CD4-positive, alpha-beta T cell treated with Interleukin-6 for 4 hours (primary cell): ENCODE measurements at places on chromosomes 12 and 14.

- DNase-seq: no peak
Measured at GRCh38 chr14:99581938-99582337, 22.1 kb downstream of the CCDC85C start.

GRCh38 chr12:112839386-112839972 is 47.9 kb downstream of the RPH3A start:
- DNase-seq: no peak

DNA sequence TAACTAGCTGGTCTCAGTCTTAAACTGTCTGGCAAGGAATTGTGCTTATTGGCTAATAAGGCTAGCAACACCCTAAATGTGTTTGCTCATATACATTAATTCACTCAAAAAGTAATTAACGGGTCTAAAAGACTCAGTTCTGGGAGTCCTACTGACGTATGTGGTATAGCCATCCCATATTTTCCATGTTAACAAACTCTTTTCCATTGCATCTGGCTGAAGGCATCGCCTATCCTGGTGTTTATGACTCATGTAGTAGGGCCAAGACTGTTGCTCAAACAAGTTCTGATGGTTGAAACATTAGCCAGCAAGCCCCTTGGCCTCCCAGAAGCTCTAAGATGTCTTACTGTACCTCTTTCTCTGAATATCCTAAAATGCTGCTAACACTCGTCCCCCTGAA is 98.5 kb downstream of the PHLDA1 start:
- no peak for DNase-seq

DNA sequence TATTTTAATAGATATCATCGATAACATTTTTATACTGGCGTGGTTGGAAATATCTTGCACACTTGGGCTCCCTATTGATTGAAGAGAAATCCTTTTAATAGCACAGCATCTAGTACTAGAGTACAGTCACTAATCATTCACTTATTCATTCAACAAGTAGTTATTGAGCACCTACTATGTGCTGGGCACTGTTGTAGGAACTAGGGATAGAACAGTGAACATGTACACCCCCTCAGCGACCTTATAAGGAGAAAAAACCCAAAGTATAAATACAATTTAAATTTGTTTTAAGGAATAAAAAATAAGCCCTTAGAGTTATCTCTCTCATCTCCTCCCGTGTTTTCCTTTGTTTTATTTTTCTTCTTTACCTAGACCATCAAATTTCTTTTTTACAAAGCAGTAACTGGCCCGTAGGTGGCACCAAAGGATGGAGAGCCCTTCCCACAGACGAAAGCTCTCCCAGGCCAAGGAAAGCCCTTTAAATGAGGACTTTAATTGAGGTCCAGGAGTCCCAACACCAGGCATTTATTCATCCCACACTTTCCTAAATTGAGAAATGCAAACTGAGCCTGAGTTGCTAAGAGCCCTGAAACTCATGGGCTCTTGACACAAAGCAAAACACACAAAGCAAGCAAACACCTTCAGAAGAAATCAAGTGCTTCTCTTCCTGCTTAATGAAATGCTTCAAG is 29.0 kb downstream of the PEBP1 start:
- no peak for DNase-seq

- no peak for DNase-seq
Measured at GRCh38 chr12:87656311-87656710, 372.9 kb downstream of the C12orf50 start.

GRCh38 chr12:54173066-54173726 is 15.6 kb downstream of the SMUG1 start:
- DNase-seq: peak; percentile 29

GRCh38 chr14:50736932-50737419 is 68.9 kb upstream of the SAV1 start:
- no peak for DNase-seq

DNA sequence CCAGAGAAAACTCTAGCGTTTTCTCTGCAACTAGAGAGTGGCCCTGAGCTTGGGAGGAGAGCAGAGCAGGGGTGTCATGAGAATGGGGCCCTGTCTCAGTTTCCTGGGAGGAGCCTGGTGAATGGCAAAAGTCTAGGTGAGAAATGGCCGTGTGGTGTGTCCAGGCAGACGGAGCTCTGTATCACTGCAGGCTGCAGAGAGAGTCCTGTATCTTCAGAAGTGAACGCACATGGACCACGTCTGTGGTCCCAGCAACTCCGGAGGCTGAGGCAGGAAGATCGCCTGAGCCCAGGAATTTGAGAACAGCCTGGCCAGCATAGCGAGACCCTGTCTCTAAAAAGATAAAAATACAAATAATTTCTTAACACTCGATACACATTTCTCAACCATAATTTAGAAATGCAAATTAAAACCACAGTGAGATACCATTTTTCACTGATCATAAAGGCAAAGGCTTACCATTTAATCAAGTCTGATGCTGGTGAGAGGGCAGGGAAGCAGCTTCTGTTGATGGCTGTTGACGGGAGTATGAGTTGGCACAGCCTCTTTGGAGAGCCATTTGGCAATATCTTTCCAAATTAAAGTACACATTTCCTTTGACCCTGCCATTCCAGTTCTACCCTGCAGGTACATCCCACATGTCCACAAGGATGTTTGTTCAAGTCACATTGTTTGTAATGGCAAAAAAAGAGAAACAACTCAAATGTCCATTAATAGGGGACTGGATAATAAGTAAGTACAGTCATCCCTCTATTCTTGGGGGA is 51.0 kb downstream of the NFKBIA start:
- DNase-seq: no peak

GRCh38 chr14:24843494-24843893 is 206.5 kb downstream of the STXBP6 start:
- DNase-seq: no peak

GRCh38 chr14:69756298-69756697 is 10.6 kb upstream of the SRSF5 start:
- DNase-seq: no peak

DNA sequence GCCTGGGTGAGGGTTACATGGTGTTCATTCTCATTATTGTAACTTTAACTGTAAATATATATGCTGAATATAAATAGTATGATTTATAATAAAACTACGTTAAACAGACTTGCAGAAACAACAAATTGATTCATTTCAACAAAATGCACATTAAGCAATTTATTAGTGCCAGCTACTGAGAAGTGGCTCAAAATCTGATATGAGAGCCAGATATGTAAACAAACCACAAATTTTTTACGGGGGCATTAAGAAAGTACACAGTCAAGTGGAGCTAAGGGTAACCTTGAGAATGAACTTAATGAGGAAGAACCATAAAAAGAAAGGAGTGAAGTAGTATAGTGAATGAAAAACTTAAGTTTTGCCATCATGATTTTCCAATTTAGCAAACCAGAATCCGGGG is 40.3 kb downstream of the CEP128 start:
- no peak for DNase-seq

DNA sequence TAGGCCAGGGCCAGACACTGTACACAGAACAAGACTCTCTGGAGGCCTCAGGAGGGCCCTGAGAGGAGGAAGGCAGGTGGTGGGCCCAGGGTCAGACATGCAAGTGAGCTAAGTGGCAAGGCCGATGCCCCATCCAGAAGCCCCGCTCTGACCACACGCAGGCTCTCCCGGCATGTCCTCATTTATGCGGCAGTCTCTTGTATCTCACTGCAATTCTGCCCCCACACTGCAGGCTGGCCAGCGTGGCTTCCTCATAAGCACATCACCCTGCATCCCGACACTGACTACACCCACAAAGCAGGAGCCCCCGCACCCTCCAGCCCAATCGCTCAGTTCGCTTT is 17.5 kb downstream of the SSH1 start:
- no peak for DNase-seq

DNA sequence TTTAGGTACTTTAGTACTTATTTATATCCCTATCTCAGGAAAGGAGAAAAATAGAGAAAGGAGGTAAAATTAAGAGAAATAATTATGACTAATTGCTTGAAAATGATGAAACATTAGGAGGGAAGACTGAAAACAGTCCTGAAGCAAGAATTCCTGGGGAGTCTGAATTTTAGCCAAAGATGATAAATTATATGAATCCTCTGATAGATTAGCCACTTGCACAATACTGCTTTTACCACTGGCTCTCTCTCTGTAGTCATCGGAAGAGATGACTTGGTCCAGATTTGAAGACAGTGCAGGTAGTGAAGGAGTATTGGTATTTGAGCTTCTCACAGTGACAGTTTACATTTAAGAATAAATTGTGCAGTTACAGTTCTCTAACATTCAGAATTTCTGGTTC is 83.8 kb upstream of the CLEC14A start:
- no peak for DNase-seq

GRCh38 chr14:44791730-44792129 is 170.0 kb downstream of the KLHL28 start:
- DNase-seq: no peak

- DNase-seq: no peak
Measured at GRCh38 chr12:60845696-60846095, 1249.9 kb downstream of the SLC16A7 start.

DNA sequence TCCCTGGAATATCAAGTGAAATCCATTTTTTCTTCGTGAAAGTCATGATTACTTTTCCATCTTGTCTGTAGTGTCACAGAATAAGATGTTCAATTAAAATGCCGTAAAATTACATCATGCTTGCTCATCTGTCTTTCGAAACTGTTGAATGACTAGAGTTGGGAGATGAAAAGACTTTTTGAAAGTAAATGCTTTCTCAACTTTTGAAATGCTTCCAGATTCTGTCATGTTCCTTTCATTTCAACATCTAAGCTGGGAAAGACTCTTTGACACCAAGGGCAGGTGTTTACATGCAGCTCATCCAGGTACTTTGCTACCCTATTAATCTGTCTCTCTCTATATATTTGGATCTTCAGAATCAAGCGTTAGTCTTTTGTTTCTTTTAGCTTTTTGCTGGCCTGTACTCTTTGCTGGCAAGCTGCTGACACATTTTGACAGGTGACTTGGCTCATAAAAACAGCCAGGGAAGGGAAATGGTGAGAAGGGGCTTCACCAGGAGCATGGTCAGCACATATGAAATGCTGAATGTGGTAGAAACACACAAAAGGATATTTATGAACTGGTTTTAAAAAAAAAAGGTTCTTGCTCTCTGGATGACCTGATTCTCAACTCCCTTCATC is 77.0 kb upstream of the METAP2 start:
- no peak for DNase-seq

DNA sequence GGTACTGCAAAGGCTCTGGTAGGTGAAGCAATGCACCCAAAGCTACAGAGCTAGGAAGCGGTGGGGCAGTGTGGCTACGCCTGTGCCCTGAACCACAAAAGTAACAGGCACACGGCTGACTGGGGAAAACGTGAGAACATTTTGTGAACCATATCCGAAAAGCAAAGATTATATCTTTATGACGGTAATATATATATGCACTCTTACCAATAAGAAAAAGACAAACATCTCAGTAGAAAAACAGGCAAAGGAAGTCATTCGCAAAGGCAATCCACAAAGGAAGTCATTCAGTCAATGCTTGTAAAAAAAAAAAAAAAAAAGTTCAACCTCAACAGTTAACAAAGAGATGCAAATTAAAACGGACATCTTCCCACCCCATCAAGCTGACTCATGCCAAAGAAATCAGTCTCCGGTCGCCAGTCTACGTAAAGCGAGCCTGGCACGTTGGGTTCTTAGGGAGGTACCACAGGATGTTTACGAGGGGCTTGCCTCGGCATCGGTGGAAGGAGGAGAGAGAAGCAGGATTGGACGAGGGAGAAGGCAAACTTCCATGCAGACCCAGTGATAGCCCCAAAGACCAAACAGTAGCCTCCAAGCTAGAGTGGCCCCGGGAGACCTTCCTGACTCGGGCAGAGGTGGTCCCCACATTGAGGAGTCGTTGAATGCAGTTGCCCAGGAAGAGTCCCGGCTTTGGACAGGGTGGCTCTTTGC is 39.4 kb upstream of the PPP2R5C start:
- DNase-seq: peak; percentile 88

GRCh38 chr12:90630006-90630405 is 325.0 kb downstream of the CCER1 start:
- no peak for DNase-seq
